ENCODE measurements at places on chromosomes 5 and 9. TPM values are rescaled to one million over a fixed set of nuclear protein-coding genes. Genes with fewer than 3 reads are reported as not detected.

DNA sequence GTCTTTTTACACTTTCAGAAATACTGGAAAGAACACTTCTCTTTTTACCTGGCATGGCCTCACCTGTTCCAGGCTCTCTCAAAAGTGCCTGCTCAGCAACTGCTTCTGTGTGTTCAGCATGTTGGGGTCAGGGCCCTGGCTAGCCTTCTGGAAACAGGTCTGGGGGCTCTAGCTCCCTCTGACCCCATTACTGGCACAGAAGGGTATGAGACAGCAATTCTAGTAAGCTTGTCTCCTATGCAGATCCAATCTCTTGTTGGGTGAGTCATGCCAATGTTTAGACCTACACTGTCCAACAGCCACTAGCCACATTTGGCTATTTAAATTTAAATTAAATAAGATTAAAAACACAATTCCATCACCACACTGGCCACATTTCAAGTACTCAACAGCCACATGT lies 80.8 kb downstream of the MAPKAP1 start:
- DNase-seq = no peak

- no peak for DNase-seq
These were observed 491.0 kb upstream of the PIK3R1 start for GRCh38 chr5:67724412-67725135.

GRCh38 chr5:33657804-33658440 lies 217.2 kb downstream of the TARS1 start:
- DNase-seq = no peak

GRCh38 chr9:114047717-114048116 lies 30.4 kb downstream of the AMBP start:
- DNase-seq = no peak

DNA sequence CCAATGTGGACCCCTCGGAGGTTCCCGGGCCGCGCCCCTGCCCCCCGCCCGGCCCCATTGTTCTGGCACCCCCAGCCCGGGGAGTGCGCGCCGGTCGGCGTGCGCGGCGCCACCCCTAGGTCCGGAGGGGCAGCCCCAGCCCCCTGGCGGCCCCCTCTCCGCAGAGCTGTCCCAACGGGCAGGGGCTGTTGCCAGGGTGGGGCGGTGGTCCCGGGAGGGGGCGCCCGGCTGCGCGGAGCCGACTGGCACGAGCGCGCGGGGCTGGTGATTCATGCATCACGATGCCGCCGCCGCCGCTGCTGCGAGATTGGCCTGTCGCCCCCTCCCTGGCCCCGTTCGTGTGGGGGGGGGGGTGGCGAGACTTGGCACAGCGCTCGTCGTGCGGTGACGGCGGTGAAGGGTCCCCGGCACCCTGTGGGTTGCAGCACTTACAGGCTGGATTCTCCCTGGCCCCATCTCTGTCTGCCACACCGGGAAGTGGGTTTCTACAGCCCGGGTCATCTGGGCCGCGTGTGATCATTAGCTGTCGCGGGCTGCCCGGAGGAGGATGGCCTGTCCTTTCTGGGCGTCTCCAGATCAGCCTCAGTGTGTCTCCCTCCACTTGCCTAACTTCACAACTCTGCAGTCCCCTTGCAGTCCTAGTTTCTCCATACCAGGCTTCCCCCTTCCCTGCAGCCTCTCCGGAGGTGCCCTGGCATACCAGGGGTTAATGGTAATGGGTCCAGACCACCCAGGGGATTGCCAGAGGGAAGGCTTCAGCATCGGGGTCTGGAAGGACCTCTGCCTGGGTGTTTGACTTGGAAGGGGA lies 858 bp downstream of the NCS1 start:
- no peak for DNase-seq

GRCh38 chr5:143513720-143514119 lies 110.2 kb upstream of the NR3C1 start:
- DNase-seq = no peak

DNA sequence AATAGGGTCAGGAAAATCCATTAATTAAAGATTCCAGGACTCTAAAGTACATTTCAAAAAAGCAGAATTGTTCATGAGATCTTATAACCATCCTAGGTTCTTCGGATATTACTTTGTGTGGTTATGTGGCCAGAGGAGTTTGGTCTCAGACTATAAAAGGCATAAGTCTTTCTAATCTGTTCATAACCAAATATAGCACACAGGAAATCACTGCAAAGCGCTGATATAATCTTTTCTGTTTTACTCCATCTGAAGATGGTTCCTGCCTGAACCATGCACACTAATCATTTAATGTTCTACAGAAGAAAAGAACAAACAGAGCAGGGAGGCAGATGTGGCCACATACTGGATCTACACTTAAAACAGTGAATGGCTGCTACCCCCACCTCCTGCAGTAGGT lies 182.8 kb downstream of the SEMA5A start:
- DNase-seq = no peak

Gene SNCB
- total RNA-seq = not detected

Gene F12
- total RNA-seq = 1.5 TPM

Data from pulmonary artery endothelial cell (primary cell).